Activated CD4-positive, alpha-beta T cell treated with anti-CD3 and anti-CD28 coated beads, Interleukin-2, amount 10 ng/mL, durations not matched to agents 7 days and 5 days (primary cell): ENCODE measurements at places on chromosomes 6 and 20.

DNA sequence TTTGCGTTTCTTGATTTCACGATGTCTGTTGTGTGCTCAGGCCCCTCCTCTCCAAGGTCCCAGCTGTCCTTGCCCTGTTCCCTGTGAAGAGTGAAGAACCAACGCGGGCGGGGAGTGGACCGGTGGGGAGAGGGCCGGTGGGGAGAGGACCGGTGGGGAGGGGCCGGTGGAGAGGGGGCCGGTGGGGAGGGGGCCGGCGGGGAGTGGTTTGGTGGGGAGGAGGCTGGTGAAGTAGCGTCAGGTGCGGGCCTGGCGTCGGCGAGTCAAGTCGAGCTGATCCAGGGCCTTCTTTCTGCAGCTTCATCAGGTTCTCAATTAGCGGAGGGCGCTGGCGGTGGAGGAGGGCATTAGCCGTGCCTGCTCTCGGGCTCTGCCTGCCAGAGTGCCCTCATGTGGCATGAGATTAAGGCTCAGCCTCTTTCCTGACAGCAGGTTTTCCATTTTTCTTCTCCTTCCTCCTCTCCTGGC lies 21.2 kb upstream of the BHLHE23 start:
- no peak overlapping the region for H3K27ac ChIP-seq
- no peak overlapping the region for H3K4me3 ChIP-seq
- peaks cover 25% of the 10 kb centered on the region for H3K27me3 ChIP-seq
- DNase-seq, result no peak

GRCh38 chr6:10390495-10391298 lies 24.2 kb downstream of the TFAP2A start:
- no peaks in the 10 kb centered on the region for H3K4me1 ChIP-seq
- peaks cover 8% of the 10 kb centered on the region for H3K36me3 ChIP-seq
- H3K27me3 ChIP-seq, result peaks cover 96% of the 10 kb centered on the region
- no peak overlapping the region for H3K27ac ChIP-seq

GRCh38 chr6:26064619-26065257 lies 22.5 kb upstream of the HFE start:
- DNase-seq, result peak; percentile 66
- H3K27ac ChIP-seq, result no peak overlapping the region
- H3K36me3 ChIP-seq, result no peaks in the 10 kb centered on the region
- peaks cover 24% of the 10 kb centered on the region for H3K4me1 ChIP-seq
- no peak overlapping the region for H3K4me3 ChIP-seq
- H3K27me3 ChIP-seq, result peaks cover 19% of the 10 kb centered on the region

DNA sequence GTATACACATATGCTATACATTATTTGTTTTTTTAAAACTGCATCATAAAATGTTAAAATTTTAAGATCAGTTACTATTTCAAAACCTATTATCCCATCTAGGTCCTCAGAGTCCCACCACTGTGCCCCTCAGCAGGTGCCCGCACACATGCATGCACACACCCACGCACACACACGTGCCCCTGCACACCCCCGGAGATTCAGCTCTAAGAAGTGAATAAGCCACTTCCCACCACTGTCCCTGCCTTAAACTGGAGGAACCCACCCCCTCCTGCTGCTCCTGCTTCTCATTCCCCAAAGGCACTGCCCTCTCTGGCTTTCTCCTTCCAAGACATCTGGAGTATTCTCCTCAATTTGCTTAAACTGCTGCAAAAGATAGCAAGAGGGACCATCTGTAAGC lies 5.4 kb upstream of the FAM210B start:
- no peak overlapping the region for H3K4me3 ChIP-seq
- H3K27me3 ChIP-seq, result peaks cover 16% of the 10 kb centered on the region
- H3K4me1 ChIP-seq, result peaks cover under 1% of the 10 kb centered on the region
- DNase-seq, result no peak

GRCh38 chr20:41437836-41438235 lies 71.2 kb upstream of the EMILIN3 start:
- no peak for DNase-seq
- H3K27ac ChIP-seq, result peak overlapping the region; percentile 66
- H3K36me3 ChIP-seq, result peaks cover 83% of the 10 kb centered on the region

GRCh38 chr20:6506906-6507305 lies 260.6 kb upstream of the BMP2 start:
- H3K4me3 ChIP-seq, result no peak overlapping the region
- H3K27me3 ChIP-seq, result no peaks in the 10 kb centered on the region
- H3K36me3 ChIP-seq, result no peaks in the 10 kb centered on the region

- H3K4me3 ChIP-seq, result peak overlapping the region; percentile 61
- H3K36me3 ChIP-seq, result peaks cover 4% of the 10 kb centered on the region
- H3K4me1 ChIP-seq, result peaks cover 20% of the 10 kb centered on the region
- peaks cover 58% of the 10 kb centered on the region for H3K27me3 ChIP-seq
Measured at GRCh38 chr6:93418408-93419303, 703 bp downstream of the EPHA7 start.

- H3K4me1 ChIP-seq, result peaks cover 41% of the 10 kb centered on the region
- no peak overlapping the region for H3K4me3 ChIP-seq
- H3K36me3 ChIP-seq, result peaks cover 8% of the 10 kb centered on the region
Measured at GRCh38 chr6:157023958-157024357, 246.8 kb downstream of the ARID1B start.

- H3K27me3 ChIP-seq, result no peaks in the 10 kb centered on the region
- H3K4me3 ChIP-seq, result no peak overlapping the region
- no peaks in the 10 kb centered on the region for H3K4me1 ChIP-seq
- no peak overlapping the region for H3K27ac ChIP-seq
- H3K36me3 ChIP-seq, result no peaks in the 10 kb centered on the region
- no peak for DNase-seq
Measured at GRCh38 chr20:12030470-12030869, 112.8 kb downstream of the BTBD3 start.

GRCh38 chr6:20366082-20366830 lies 35.4 kb upstream of the E2F3 start:
- DNase-seq, result peak; percentile 71
- H3K27me3 ChIP-seq, result peaks cover 2% of the 10 kb centered on the region
- peak overlapping the region; percentile 68 for H3K4me3 ChIP-seq
- H3K27ac ChIP-seq, result peak overlapping the region; percentile 99
- peaks cover 31% of the 10 kb centered on the region for H3K36me3 ChIP-seq

GRCh38 chr6:49646130-49646824 lies 9.6 kb upstream of the RHAG start:
- DNase-seq, result no peak
- no peak overlapping the region for H3K4me3 ChIP-seq
- no peak overlapping the region for H3K27ac ChIP-seq
- no peaks in the 10 kb centered on the region for H3K36me3 ChIP-seq
- no peaks in the 10 kb centered on the region for H3K27me3 ChIP-seq

DNA sequence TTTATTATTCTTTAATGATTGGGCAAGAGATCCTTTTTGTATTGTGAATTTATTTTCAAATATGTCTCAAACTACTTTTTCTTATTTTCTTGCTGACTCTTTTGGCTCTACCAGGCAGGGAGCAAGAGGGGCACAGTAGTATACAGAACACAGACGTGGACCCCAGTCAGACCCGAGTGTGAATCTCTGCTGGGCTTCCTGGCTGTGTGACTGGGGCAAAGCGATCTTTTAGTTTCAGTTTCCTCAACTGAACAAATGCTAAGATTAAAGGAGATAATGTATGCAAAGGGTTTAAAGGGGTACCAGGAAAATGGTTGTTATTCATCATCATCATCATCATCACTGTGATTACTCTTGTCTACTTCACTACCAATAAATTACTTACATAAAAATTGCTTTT lies 317.5 kb downstream of the HIVEP2 start:
- no peak overlapping the region for H3K4me3 ChIP-seq
- H3K27me3 ChIP-seq, result no peaks in the 10 kb centered on the region
- H3K27ac ChIP-seq, result no peak overlapping the region
- no peaks in the 10 kb centered on the region for H3K36me3 ChIP-seq

GRCh38 chr6:79869184-79869583 lies 78.2 kb downstream of the ELOVL4 start:
- DNase-seq, result no peak
- no peak overlapping the region for H3K27ac ChIP-seq
- peaks cover 8% of the 10 kb centered on the region for H3K27me3 ChIP-seq
- peaks cover 11% of the 10 kb centered on the region for H3K4me1 ChIP-seq
- H3K36me3 ChIP-seq, result no peaks in the 10 kb centered on the region

DNA sequence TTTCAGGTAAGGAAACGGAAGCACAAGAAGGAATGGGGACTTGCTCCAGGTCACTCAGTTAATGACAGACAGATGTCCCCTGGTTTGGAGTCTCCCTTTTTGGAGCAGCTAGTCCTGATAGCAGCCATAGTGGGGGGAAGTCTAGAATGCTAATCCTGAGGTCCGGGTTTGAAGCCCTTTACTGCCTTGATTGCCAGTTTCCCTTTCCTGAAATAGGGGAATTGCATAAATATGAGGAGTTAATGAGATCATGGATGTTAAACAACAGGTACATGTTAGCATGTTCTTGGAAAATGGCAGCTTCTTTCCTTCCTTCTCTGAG lies 341 bp upstream of the TTPAL start:
- DNase-seq, result no peak
- peak overlapping the region; percentile 94 for H3K4me3 ChIP-seq
- peaks cover 30% of the 10 kb centered on the region for H3K4me1 ChIP-seq
- H3K27me3 ChIP-seq, result no peaks in the 10 kb centered on the region
- peak overlapping the region; percentile 98 for H3K27ac ChIP-seq

- no peak for DNase-seq
- peaks cover 3% of the 10 kb centered on the region for H3K4me1 ChIP-seq
- H3K27ac ChIP-seq, result no peak overlapping the region
- peaks cover 10% of the 10 kb centered on the region for H3K36me3 ChIP-seq
- no peak overlapping the region for H3K4me3 ChIP-seq
Measured at GRCh38 chr6:73610444-73611275, 43.1 kb downstream of the SLC17A5 start.

DNA sequence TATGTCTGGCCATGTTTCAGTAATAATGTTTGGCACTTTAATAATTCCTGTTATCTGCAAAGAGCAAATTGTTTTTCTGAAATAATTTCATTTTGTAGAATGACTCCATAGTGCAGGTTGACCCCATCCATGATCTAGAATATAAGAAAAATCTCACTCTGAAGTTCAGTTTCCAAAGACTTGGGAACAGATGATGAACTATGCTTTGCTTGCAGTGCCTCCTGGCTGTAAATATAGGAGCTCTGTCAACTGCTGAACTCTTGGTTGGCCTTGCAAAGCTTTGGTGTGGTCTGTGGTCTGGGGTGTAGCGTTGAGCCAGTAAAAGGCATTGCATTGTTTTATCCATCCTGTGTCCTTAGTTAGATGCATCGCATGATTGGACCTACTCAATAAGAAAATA lies 104.0 kb downstream of the PLCB4 start:
- H3K27ac ChIP-seq, result no peak overlapping the region
- no peaks in the 10 kb centered on the region for H3K4me1 ChIP-seq
- H3K4me3 ChIP-seq, result no peak overlapping the region
- no peaks in the 10 kb centered on the region for H3K36me3 ChIP-seq
- H3K27me3 ChIP-seq, result no peaks in the 10 kb centered on the region
- no peak for DNase-seq

DNA sequence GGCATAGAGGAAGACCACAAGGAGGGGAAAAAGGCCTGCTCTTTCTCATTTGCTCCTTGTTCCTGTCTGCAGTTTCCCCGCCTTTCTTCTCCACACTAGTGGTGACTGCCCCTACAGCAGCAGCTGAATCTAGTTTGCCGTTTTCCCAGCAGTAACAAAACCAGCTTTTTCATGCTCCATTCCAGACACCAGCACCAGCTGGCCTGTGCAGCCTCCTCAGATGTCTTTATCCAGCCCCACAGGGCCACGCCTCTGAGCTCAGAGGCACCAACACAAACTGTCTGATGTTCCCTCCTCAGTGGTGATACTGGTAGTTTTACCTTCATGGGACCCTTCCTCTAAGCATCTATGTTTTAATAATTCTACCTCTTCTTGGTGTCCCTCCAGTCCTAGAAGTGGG lies 70.4 kb upstream of the SLC24A3 start:
- H3K4me1 ChIP-seq, result no peaks in the 10 kb centered on the region
- no peak for DNase-seq
- no peak overlapping the region for H3K4me3 ChIP-seq
- peaks cover 2% of the 10 kb centered on the region for H3K27me3 ChIP-seq
- no peak overlapping the region for H3K27ac ChIP-seq
- H3K36me3 ChIP-seq, result no peaks in the 10 kb centered on the region

DNA sequence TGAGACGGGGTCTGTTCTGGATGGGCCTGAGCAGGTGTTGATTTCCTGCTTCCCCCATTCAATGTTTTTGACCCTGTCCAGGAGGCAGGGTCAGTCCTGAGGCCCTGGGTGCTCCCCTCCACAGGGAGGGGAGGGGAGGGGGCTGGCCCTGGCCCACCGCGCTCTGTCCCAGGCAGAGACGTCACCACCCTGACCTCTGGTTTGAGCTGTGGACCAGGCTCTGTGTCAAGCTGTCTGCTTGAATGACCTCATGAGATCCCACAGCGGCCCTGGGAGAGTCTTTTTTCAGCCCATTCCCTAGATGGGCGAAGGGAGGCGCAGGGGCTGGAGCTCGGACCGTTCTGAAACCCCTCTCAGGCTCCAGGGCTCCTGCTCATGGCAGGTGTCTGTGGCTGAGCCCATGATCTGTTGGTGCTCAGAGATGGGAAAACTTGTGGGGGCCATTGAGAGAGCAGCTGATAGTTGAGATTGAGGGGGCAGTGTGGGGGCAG lies 8.9 kb upstream of the LKAAEAR1 start:
- no peaks in the 10 kb centered on the region for H3K4me1 ChIP-seq
- H3K27me3 ChIP-seq, result peaks cover 2% of the 10 kb centered on the region
- no peak for DNase-seq
- no peak overlapping the region for H3K4me3 ChIP-seq

GRCh38 chr20:40080041-40080652 lies 608.9 kb downstream of the MAFB start:
- no peaks in the 10 kb centered on the region for H3K4me1 ChIP-seq
- DNase-seq, result no peak
- no peak overlapping the region for H3K4me3 ChIP-seq
- H3K27me3 ChIP-seq, result no peaks in the 10 kb centered on the region
- H3K36me3 ChIP-seq, result no peaks in the 10 kb centered on the region

DNA sequence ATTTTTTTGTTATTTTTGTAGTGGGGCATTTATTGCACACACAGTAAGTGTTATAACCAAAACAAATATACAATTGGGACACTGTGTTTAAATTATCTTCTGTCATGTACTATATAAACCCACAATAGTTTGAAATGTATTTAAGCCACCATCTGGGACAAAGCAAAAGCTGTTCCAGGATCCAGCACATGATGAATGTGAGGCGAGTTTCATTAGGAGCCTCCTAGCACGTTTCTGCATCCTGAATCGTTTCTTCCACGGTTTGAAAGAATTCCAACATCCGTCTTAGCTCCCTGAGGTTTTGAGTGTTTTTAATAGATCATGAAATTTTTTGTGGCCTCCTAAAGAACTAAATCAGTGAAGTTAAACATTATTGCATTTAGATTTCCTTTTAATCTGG lies 65.8 kb downstream of the EYA4 start:
- no peak overlapping the region for H3K27ac ChIP-seq
- H3K36me3 ChIP-seq, result no peaks in the 10 kb centered on the region
- DNase-seq, result no peak
- no peak overlapping the region for H3K4me3 ChIP-seq
- H3K27me3 ChIP-seq, result no peaks in the 10 kb centered on the region
- H3K4me1 ChIP-seq, result no peaks in the 10 kb centered on the region
